ENCODE measurements at places on chromosomes 4 and X.

GRCh38 chr4:76896614-76897535 is 1.1 kb downstream of the SOWAHB start:
- peak; percentile 26 for DNase-seq

DNA sequence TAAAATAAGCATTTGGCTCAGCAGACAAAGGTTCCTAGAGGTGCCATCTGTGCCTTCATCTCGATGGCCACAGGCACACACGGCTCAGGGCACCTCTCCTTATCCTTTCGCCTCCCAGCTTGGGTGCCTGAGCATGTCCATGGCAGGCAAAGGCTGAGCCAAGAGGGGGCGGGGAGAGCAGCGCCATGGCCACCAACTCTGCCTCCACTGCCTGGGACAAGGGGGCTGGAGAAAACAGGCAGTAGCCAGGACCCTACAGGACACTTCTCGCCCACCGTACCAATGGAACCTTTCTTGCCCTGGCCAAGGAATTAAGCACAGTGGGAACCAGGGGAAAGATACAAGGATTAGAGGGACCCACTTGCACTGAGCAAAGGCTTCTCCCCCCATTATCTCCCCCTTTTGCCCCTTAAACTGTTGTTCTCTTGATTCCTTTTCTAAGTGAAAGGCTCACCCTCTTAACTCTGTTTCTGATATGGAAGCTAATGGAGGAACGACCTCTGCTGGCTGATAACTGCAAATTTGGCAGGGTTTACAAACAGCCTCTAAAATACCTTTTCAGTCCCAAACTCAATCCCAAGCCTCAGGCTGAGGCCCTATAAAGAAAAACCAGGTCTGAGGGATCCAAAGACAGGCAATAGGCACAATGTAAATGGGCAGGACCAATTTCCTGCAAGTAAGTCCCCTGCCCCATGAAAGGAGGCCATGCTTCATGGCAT is 335.2 kb downstream of the ADAM29 start:
- no peak for DNase-seq

DNA sequence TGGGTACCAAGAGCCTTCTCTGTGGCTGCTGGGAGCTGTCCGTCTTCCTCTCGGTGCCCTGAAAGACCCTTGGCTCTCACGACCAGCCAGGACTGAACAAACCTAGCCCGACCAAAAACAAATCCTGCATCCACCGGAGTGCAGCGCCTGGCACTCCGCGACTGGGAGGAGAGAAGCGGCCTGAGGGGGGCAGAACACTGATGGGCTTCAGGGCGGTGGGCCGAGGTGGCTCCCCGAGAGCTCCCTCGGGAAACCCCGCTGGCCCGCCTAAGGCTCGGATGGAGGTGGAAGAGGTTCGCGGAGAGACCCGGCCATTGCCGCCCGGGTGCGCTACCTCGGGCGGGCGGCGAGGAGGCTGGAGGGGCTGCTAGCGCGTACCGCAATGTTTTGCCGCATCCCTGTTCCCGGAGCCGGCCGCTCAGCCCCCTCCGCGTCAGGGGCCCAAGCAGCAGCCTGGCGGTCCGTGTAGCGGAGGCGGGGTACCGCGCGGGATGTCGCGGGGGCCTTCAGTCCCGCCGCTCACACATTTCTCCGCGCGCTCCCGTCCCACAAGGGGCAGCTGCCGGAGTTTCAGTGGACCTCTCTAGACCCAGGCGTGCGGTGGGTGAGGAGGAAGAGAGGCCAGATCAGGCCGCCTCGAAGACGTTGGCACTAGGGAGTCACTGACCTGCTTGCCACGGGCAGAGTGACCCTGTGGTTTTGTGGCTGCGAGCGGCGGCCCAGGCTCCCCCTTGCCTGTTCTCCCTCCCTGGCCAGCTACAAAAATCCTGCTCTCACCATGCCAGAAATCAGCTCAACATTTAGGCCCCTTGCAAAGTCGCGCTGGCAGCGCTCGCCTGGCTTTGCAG is 2.2 kb downstream of the SLITRK4 start:
- no peak for DNase-seq

DNA sequence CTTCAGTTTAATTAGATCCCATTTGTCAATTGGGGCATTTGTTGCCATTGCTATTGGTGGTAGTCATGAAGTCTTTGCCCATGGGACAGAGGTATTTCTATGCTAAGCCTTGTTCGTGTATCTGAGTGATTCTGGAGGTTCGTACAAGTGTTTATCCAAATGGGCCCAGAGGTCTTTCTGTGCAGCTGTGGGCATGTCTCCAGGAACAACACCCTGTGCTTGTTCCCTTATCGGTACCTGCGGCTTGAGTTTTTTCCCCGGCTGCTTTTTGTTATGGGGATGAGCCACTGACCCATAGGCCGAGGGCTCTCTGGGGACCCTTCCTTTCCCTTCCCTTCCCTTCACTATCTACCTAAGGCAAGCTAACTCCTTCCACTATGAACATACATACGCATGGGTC is 81.4 kb upstream of the WDR1 start:
- no peak for DNase-seq

- no peak for DNase-seq
These were observed 24.9 kb upstream of the DDX3X start for GRCh38 chrX:41308884-41309647.

- peak; percentile 41 for DNase-seq
These were observed 39.8 kb upstream of the RBM47 start for GRCh38 chr4:40669504-40669903.

GRCh38 chr4:181982437-181982836 is 260.8 kb upstream of the TENM3 start:
- no peak for DNase-seq

- no peak for DNase-seq
These were observed 113.2 kb downstream of the USP9X start for GRCh38 chrX:41198410-41198809.

GRCh38 chr4:158129694-158130093 is 43.1 kb downstream of the GASK1B start:
- DNase-seq: no peak

DNA sequence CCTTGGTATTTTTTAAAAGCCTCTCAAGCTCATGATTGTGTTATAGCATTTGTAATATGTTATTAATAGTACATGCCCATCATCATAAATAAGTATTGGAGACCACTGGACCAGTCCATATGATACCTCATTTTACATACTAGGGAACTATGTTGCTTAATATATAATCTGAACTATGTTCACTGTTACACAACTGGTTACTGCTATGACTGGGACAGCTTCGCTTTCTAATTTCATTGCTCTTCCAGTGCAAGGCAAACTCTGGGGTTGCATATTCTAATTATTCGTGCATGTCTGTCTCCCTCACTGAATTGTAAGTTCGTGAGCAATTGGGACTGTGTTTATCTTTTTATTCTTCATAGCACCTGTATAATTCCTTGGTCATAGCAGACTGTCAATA is 330.5 kb downstream of the RAPGEF2 start:
- no peak for DNase-seq

DNA sequence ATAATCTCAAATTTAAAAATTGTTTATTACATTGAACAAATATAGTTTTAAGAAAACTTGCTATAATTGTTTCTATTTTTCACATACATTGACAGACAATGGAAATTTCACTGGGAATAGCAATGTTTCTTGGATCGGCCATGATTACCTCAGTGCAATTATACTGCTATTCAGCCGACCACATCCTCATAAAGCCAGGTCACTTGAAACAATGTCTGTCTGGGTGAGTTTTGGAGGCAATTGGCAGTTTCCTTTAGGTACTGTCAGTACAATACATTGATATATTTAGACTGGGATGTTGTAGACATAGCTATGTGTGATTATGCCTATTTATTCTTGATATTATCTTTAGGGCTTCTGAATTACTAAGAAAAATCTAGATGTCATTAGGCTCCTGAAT is 89.5 kb upstream of the VEGFC start:
- DNase-seq: no peak

DNA sequence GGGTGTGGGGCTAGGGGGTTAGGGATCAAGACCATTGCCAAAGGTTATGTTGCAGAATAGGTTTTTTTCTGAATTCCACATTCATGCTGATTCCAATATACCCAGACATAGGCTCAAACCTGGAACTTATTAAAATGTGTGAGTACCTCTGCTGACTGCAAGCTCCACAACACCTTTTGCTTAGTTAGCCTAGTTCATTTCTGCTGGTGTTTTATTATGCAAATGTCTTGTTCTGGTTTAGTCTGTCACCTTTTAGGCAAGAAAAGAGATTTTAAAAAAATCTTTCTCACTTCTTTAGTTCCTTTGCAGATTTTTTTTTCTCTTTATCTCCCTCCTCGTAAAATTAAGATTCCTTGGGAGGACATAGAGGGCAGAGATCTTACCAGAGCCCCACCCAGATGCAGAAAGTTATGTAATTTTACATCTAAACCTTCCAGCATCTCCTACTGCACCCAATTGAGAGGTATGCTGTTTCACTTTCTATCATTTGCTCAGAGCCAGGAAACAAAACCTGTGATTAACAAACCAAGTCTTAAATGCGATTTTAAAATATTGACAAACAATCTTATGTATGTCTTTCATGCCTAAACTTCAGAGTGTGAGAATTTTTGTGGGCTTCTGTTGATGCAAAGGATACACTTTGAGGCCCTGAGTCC is 190.7 kb upstream of the CLNK start:
- DNase-seq: no peak

- DNase-seq: no peak
These were observed 235.1 kb downstream of the QDPR start for GRCh38 chr4:17276776-17277175.

GRCh38 chr4:22268350-22269025 is 247.4 kb downstream of the ADGRA3 start:
- no peak for DNase-seq

- DNase-seq: no peak
These were observed 37.6 kb upstream of the HPGD start for GRCh38 chr4:174559894-174560293.

- DNase-seq: no peak
These were observed 39.2 kb downstream of the SGMS2 start for GRCh38 chr4:107863850-107864371.

- no peak for DNase-seq
These were observed 73.3 kb downstream of the CYLC1 start for GRCh38 chrX:83934220-83934619.

DNA sequence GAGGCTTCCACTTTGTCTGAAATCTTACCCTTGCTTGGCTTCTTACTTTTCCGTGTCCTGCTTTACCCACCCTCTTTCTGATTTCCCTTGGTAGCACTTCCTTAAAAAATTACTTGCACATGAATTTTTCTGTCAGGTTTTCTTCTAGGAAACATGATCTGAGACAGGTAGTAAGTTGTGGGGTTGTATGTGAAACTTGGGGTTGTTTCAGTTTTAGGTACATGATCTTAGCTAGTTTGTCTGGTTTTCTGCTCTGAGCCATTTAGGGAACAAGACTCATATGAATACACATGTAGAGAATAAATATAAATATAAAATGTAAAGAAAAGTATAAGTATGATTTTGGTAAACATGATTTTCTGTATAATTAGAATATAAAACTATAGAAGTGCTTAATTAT is 17.4 kb upstream of the ARMCX2 start:
- no peak for DNase-seq

DNA sequence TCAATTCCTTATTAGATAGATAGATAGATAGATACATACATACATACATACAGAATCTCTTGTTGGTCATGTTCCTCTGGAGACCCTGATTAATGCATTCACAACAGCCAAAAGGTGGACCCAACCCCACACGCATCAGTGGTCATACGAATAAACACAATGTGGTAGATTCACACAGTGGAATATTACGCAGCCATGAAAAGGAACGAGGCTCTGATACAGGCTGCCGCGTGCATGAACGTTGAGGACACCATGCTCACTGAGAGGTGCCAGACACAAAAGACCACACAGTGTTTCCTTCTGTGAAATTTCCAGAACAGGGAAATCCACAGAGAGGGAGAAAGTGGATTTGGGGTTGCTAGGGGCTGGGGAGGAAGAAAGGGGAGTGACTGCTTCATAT is 136.7 kb downstream of the CRLF2 start:
- no peak for DNase-seq

DNA sequence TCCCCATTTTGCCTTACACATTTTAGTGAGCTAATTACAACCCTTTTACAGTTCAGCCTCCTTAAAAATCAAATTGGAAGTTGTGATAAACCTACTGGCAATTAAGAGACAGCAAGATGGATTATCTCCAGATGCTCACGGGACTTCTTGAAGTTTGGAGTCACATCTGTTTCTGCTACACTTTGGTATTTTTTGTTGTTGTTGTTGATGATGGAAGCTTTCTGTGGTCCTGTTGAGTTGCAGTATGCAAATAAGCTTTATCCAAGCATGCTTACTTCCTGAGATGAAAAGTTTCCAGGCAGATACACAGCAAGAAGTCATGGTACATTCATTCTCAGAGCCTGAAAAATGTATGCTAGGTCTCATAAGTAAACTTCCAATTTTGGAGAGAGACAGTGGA is 670.0 kb upstream of the AMOT start:
- DNase-seq: no peak

- DNase-seq: no peak
These were observed 27.1 kb downstream of the FAM47E start for GRCh38 chr4:76278583-76278982.

DNA sequence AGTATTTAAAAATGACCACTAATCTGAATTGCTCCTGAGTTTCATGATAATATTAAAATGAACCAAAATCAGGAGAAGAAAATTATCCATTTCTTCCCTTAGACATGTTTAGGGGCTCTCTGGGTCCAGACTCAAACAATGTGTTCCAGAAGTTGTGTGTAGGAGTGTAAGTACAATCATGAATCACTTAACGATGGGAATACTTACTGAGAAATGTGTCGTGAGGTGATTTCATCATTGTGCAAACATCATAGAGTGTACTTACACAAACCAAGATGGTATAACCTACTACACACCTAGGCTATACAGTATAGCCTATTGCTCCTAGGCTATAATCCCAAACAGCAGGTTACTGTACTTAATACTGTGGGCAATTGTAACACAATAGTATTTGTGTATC is 74.8 kb downstream of the STPG2 start:
- no peak for DNase-seq

GRCh38 chr4:181796502-181796901 is 446.7 kb upstream of the TENM3 start:
- no peak for DNase-seq

GRCh38 chr4:5631352-5632065 is 76.8 kb downstream of the EVC2 start:
- no peak for DNase-seq

Data from GM06990 (cell line).